WTC11 (cell line): ENCODE measurements at places on chromosomes 2 and 18. TPM values are rescaled to one million over a fixed set of nuclear protein-coding genes. Genes with fewer than 3 reads are reported as not detected.

DNA sequence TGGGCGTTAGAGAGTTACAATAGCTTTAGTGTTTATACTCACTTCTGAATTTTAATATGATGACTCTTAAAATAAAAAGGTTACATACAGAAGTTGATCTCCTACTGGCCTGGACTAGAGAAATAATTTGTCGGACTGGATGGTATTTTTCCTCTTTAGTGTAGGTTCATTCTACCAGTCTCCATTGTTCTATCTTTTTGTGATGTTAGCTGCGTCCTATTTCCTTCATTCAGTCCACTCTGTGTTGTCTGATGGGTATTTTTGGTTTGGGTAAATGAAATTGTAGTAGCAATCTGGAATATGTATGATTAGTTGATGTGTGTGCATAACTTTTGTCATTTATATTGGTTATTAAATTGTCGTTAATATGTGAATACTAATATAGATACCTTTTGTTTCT lies 5.3 kb downstream of the DDX1 start:
- no peak for DNase-seq
- no peak overlapping the region for H3K4me3 ChIP-seq
- no peak overlapping the region for H3K27ac ChIP-seq
- peaks cover 61% of the 10 kb centered on the region for H3K36me3 ChIP-seq

- DNase-seq = no peak
- no peaks in the 10 kb centered on the region for H3K27me3 ChIP-seq
- H3K4me3 ChIP-seq = no peak overlapping the region
- H3K36me3 ChIP-seq = no peaks in the 10 kb centered on the region
These were observed 9.5 kb downstream of the INPP1 start for GRCh38 chr2:190352668-190353536.

DNA sequence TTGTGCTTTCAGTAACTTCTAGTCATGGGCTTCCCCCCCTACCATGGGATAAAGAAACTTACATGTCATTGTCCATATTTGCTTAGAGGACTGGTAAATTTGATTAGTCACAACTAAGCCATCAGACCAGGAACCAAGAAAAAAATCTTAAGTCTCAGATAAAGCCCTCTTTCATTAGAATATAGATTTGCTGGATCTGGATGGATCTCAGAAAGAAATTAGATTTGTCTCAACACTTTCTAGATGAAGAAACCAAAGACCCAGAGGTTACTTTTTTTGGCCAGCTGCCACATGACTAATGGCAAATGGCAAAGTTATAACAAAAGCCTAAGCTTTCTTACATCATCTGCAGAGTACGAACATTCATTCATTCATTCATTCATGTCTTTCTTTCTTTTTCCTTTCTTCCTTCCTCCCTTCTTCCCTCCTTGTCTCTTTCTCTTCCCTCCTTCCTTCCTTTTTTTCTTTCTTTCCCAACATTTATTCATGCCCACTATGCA lies 60.2 kb downstream of the CDCA7 start:
- no peaks in the 10 kb centered on the region for H3K27me3 ChIP-seq
- peaks cover 18% of the 10 kb centered on the region for H3K4me1 ChIP-seq
- H3K27ac ChIP-seq = no peak overlapping the region
- H3K4me3 ChIP-seq = no peak overlapping the region
- DNase-seq = no peak

DNA sequence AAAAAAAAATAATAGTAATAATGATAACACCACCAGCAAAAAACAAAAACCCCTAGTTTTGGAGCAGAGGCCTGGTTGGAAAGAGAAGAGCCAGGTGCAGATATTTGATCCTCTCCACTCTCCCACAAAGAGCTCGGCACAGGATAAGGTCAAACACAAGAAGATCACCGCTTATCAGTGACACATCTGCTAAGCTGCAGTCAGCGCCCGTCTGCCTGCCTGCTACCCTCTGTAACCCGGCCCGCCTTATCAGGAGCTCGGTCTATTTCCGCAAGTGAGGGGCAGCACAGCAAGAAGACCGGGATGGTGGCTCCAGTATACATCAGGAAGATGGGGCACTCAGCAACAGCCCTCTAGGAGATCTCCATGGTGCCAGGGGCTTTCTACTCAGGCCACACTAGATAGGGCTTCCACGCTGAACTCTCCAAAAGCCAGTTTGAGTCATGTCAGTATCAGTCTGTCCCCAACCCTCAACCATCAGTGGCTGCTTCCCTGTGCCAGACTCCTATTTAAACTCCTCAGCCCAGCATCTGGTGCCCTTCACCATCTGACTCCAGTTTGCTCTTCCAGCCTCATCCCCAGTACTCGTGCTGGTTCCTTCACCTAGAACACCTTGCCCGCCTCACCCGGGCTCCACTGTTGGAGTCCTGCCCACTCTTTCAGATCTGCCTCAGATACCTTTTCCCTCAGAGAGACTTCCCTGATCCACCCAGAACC lies 67.3 kb upstream of the PPP1CB start:
- H3K27me3 ChIP-seq = no peaks in the 10 kb centered on the region
- DNase-seq = no peak
- no peaks in the 10 kb centered on the region for H3K36me3 ChIP-seq
- H3K4me3 ChIP-seq = no peak overlapping the region
- H3K4me1 ChIP-seq = peaks cover 25% of the 10 kb centered on the region

- DNase-seq = no peak
- H3K27me3 ChIP-seq = no peaks in the 10 kb centered on the region
- no peak overlapping the region for H3K4me3 ChIP-seq
- no peaks in the 10 kb centered on the region for H3K4me1 ChIP-seq
- H3K36me3 ChIP-seq = peaks cover 7% of the 10 kb centered on the region; the same call in 1 of the 2 replicates
- no peak overlapping the region for H3K27ac ChIP-seq
These were observed 58.1 kb downstream of the SERTAD2 start for GRCh38 chr2:64595397-64596176.

DNA sequence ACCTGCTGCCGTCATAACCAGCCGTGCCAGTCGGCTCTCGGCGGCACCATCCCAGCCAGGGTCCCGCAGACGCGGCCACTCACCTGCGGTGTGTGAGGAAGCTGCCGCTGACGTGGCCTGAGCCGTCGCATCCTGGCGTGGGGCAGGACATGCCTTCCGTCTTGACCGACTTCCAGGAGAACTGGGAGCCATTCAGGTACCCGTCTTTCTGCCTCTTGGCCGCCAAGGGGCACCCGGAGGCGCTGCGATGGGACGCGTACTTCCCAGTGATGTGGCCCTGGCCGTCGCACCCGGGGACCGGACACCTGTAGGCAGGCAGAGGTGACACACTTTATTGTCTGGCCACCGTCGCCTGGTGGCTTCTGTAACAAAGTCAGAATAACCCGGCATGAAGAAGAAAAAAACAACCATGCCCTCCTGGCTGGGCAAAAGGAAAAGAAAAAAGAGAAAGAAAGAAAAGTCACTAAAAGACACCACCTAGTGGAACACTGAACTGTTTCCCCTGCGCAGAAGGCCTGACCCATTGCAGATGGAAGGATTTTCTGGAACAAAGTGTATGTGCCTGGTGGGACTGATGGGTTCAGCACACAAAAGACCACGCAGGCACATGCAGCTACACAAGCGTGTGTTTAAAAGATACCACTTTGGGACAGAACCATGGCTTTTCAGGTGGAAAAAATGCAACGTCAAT lies 94.9 kb upstream of the PXDN start:
- H3K36me3 ChIP-seq = no peaks in the 10 kb centered on the region
- no peak for DNase-seq
- peaks cover 29% of the 10 kb centered on the region for H3K4me1 ChIP-seq
- H3K27ac ChIP-seq = no peak overlapping the region
- H3K4me3 ChIP-seq = no peak overlapping the region
- no peaks in the 10 kb centered on the region; the same call in none of the 2 replicates for H3K27me3 ChIP-seq

DNA sequence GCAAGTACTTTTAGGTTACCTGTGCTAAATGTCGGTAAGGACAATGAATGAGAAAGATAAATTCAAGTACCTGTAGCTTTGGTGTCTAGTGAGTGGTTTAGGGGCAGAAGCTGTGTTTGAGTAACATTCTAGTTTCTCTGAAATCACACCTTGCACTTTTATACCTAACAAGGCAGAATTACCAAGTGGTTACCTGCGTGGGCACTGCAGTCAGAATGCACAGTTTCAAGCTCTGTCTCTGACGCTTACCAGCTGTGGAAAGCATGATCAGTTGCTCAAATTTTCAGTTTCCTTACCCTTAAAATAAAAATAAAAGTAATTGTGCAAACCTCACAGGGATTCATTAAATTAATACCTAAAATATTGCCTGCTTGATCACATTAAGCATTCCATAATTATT lies 846.9 kb upstream of the VRK2 start:
- no peak overlapping the region for H3K27ac ChIP-seq
- no peak overlapping the region for H3K4me3 ChIP-seq
- no peaks in the 10 kb centered on the region for H3K36me3 ChIP-seq

- no peak overlapping the region for H3K4me3 ChIP-seq
- DNase-seq = no peak
- no peaks in the 10 kb centered on the region for H3K36me3 ChIP-seq
- H3K4me1 ChIP-seq = no peaks in the 10 kb centered on the region
- no peak overlapping the region for H3K27ac ChIP-seq
- H3K27me3 ChIP-seq = no peaks in the 10 kb centered on the region
These were observed 55.4 kb downstream of the CDC42EP3 start for GRCh38 chr2:37615804-37616676.

GRCh38 chr2:112290088-112290487 lies 14.7 kb downstream of the ZC3H6 start:
- H3K4me1 ChIP-seq = no peaks in the 10 kb centered on the region
- no peaks in the 10 kb centered on the region for H3K36me3 ChIP-seq
- no peak overlapping the region for H3K27ac ChIP-seq
- no peak overlapping the region for H3K4me3 ChIP-seq

DNA sequence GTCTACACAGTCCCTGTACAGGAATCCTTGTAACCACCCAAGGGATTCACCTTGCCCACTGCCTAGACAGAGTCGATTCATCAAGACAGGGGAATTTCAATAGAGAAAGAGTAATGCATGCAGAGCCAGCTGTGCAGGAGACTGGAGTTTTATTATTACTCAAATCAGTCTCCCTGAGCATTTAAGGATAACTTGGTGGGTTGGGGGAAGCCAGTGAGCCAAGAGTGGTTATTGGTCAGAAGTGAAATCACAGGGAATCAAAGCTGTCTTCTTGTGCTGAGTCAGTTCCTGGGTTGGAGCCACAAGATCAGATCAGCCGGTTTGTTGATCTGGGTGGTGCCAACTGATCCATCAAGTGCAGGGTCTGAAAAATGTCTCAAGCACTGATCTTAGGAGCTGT lies 17.8 kb upstream of the FAM98A start:
- H3K27ac ChIP-seq = no peak overlapping the region
- peaks cover 6% of the 10 kb centered on the region; the same call in 1 of the 2 replicates for H3K27me3 ChIP-seq
- H3K4me1 ChIP-seq = peaks cover 32% of the 10 kb centered on the region
- H3K36me3 ChIP-seq = peaks cover 88% of the 10 kb centered on the region
- DNase-seq = no peak
- no peak overlapping the region for H3K4me3 ChIP-seq

DNA sequence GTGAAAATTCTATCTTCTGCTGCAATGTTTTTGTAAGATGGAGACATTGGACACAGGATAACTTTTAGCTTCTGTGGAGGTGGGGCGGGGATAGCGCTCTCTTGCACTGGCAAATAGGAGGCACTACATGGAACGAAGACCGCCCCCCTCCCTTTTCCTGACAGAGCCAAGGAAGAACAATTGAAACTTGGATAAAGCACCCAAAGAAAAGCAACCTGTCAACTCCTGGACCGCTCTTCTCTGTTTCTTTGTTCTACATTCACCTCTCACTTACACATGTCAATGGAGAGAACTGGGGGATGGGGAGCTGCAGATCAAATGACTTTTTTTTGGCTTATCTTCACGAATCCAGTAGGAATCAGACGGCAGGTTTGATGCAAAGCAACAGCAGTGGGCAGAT lies 126.3 kb upstream of the CHAC2 start:
- H3K36me3 ChIP-seq = no peaks in the 10 kb centered on the region
- peaks cover 27% of the 10 kb centered on the region for H3K4me1 ChIP-seq
- no peaks in the 10 kb centered on the region; the same call in 1 of the 2 replicates for H3K27me3 ChIP-seq
- no peak overlapping the region for H3K4me3 ChIP-seq

DNA sequence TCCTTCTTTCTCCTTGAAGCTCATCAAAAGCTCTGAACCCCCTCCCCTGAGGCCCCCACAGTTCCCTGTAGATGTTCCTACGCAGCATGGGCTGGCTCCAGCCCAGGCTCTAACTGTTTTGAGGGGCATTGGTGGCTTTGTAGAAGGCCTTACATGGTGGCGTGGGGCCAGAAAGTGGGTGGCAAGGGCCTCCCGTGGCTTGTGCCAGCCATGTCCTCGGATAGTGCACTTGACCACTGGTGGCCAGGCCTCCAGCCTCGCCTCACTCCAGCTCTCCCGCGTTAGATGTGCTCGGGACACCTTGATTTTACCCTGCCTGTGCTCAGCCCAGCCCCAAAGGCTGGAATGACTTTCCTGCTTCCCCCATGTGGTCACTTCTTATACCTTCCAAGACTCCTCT lies 92.9 kb downstream of the TWIST2 start:
- H3K27me3 ChIP-seq = no peaks in the 10 kb centered on the region
- H3K27ac ChIP-seq = no peak overlapping the region
- no peak for DNase-seq
- H3K4me1 ChIP-seq = no peaks in the 10 kb centered on the region
- no peak overlapping the region for H3K4me3 ChIP-seq
- no peaks in the 10 kb centered on the region for H3K36me3 ChIP-seq

DNA sequence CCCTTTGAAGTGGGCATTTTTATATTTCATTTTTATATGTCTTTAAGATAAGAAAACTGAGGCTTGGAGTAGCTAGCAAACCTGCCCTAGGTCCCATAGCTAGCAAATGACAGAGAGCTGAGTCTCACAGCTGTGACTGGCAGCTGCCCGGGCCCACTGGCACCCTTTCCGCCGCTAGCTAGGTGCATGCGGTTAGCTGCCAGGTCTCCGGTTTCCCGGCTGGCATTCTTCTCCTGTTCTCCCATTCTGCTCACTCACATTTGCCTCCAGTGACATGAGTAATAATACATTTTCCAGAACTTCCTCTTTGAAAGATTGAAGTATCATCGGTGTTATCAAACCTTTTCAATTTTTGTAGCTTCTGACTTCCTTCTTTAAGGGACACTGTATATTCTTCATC lies 38.7 kb downstream of the MTCL1 start:
- H3K27me3 ChIP-seq = no peaks in the 10 kb centered on the region
- H3K27ac ChIP-seq = no peak overlapping the region
- H3K4me1 ChIP-seq = peaks cover 9% of the 10 kb centered on the region
- H3K36me3 ChIP-seq = peaks cover 41% of the 10 kb centered on the region
- DNase-seq = no peak
- H3K4me3 ChIP-seq = no peak overlapping the region

DNA sequence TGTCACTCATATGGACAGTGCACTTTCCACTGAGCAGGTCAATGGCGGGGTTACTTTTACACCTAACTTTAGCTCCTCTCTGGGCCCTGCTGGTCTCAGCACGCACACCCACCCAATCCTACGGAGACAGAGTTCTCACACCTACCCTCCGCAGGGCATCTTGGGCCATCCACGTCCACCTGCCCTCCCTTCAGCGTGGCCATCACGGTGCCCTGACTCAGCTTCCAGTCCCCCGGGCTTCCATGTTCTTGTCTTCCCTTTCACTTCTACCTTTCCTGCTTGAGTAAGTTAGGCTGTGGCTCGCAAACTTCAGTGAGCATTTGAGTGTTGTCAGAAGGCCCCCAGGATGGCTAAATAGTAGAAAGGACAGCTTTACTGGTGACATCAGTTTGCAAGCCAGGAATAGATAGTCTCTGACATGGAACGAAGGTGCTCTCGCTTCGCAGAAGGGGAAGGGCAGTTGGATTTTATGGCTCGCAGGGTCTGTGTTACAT lies 232.4 kb downstream of the SEPTIN10 start:
- peaks cover 38% of the 10 kb centered on the region for H3K4me1 ChIP-seq
- H3K27ac ChIP-seq = no peak overlapping the region
- no peak for DNase-seq
- H3K27me3 ChIP-seq = no peaks in the 10 kb centered on the region; the same call in 1 of the 2 replicates

Gene RAB27B
- 0.30 to 0.87 TPM (median 0.80 TPM) in 3 replicates for total RNA-seq

Gene LYPD1
- 2.8 to 4.7 TPM (median 4.1 TPM) in 3 replicates for total RNA-seq

Gene ASB18
- total RNA-seq = not detected in 3 replicates

Gene CRIM1
- total RNA-seq = 24.1 to 25.1 TPM (median 24.3 TPM) in 3 replicates

Gene PTPN2
- 37.7 to 45.3 TPM (median 43.3 TPM) in 3 replicates for total RNA-seq

Gene EVA1A
- 3.2 to 4.1 TPM (median 3.3 TPM) in 3 replicates for total RNA-seq

Gene SERTAD2
- total RNA-seq = 7.9 to 8.0 TPM (median 7.9 TPM) in 3 replicates

Gene SNORC
- 2.8 to 3.4 TPM (median 3.4 TPM) in 3 replicates for total RNA-seq

Gene EPG5
- total RNA-seq = 19.2 to 22.7 TPM (median 20.7 TPM) in 3 replicates
